Dorsolateral prefrontal cortex (tissue), 122 donors: ENCODE measurements at places on chromosomes 11 and 22. TPM values are rescaled to one million over a fixed set of nuclear protein-coding genes. Genes with fewer than 3 reads are reported as not detected.

- no peak for DNase-seq
Observed at GRCh38 chr22:39130892-39131855, 21.3 kb downstream of the CBX7 start.

- peak; percentile 81 for DNase-seq
Observed at GRCh38 chr22:50184004-50184901, 1.5 kb upstream of the TRABD start.

DNA sequence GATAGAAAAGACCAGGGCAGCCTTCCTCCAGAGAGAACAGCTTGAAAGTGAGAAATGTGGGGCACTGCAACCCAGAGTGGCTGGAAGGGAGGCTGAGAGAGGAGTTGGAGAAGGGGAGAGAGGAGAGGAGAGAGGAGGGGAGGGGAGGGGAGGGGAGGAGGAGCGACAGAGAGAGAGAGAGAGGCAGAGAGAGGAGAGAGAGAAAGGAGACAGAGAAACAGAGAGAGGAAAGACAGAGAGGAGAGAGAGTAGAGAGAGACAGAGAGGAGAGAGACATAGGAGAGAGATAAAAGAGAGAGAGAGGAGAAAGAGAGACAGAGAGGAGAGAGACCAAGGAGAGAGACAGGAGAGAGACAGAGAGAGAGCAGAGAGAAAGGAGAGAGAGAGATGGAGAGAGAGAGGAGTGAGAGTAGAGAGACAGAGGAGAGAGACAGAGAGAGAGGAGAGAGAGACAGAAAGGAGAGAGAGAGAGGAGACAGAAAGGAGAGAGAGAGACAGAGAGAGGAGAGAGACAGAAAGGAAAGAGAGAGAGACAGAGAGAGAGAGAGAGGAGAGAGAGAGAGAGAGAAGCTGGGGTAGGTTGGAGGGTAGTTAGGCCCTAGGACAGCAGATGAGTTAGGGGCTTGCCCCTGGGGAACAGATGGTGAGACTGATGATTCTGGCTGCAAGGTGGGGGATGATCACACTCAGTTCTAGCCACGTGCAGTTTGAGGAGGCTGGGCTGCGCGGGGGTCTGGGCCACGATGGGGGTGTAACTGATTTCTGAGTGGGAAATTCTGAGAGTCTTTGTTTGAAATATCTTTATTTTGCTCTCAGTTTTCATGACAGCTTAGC is 8.5 kb upstream of the SCYL1 start:
- DNase-seq, result no peak

DNA sequence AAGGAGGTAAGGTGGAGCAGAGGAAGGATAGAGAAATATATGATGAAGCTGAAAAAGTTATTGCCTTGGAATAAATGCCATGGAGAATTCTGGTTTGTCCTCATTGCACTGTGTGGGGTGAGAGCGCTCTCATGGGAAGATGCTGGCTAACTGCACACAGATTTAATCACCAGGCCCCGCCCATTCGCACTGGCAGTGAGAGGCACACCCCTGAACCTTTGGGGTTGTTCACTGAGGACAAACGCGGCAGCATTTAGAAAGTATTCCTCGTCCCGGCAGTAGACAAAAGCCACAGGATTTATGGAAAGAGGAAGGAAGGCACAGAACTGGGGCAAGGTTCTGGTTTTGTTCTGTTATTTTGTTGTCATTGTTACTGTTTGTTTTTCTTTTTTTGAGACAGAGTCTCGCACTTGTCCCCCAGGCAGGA is 70.2 kb downstream of the MED15 start:
- DNase-seq, result no peak

DNA sequence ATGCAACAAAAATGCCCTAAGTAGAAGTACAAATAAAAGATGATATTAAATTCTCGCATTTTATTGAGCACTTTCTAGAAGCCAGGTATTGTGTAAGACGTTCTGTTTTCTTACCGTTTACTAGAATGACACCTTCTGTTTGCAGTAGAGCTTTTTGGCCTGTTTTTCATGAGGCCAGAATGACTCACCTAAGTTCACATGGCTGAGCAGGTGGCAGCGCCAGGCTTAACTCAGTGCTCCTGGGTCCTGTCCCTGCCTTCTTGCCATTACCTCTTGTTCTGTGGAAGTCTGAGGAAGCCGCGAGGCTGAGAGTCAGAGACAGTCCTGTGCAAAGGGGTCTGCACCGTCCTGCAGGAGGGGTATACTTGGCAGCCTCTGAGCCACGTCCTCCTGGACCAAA is 113.8 kb downstream of the ATXN10 start:
- no peak for DNase-seq

DNA sequence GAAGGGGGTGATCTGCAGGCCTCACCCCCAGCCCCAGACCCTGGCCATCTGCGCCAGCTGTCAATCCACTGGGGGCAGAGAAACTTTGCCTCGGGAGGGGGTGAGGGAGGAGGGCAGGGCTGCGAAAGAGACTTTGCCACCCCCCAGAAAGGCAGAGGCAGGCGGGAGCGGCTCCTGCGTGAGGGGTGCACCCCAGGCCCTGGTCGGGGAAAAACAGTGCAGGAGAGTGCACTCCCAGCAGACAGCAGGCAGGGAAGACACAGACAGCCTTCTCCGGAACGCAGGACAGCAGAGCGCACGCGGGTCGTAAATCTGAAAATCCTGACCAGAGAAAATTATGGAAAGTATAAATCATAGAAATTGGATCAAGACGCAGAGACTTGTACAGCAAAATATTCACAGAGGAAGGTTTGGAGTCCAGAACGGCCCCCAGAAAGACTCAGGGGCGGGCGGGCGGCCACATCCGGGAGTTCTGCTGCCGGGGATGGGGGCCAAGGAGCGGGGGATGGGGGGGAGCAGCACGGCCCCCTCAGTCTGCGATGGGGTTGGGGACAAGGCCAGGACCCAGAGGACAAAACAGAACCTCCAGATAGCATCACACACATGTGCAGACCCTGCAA is 8.0 kb upstream of the MRPL23 start:
- no peak for DNase-seq

GRCh38 chr22:50481440-50482106 is at the start of gene ADM2:
TSS of gene ADM2 (plus strand) at chr22:50481543. CDS start at chr22:50481848, 305 bp downstream.
- DNase-seq, result no peak

GRCh38 chr11:12696911-12697581 is 22.8 kb downstream of the TEAD1 start:
- DNase-seq, result no peak

DNA sequence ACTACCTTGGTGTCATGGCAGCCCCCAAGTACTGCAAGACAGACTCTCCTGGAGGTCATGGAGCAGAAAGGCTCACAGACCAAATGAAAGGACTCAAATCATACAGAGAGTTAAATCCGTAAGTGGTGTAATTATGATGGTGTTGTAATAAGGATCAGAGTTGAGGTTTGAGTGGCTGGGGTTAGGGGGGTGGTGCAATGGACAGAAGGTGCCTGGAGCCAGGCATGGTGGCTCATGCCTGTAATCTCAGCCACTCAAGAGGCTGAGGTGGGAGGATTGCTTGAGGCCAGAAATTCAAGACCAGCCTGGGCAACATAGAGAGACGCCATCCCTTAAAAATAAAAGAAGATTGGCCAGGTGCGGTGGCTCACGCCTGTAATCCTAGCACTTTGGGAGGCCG is 18.7 kb downstream of the ART5 start:
- no peak for DNase-seq

DNA sequence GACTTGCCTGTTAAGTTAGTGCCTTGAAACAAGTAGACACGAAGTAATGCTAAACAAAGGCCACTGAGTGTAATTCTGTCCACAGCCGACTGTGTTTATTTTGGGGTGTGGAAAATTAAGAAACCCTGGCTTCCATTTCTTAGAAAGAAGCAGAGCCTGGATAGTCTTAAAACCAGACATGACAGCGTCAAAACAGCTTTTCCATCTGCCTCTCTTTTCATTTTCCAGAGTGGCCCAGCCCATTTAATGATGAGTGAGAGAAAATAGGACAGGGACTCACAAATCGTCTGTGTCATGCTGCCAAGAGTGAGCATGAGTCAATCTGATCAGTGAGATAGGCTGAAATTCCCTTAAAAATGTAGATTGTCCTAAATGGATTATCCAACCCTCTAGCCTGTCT is 485.9 kb downstream of the JRKL start:
- no peak for DNase-seq

- DNase-seq, result no peak
Observed at GRCh38 chr22:38864361-38865191, 7.4 kb downstream of the CBX6 start.

- no peak for DNase-seq
Observed at GRCh38 chr22:50469377-50470305, 5.2 kb downstream of the SBF1 start.

DNA sequence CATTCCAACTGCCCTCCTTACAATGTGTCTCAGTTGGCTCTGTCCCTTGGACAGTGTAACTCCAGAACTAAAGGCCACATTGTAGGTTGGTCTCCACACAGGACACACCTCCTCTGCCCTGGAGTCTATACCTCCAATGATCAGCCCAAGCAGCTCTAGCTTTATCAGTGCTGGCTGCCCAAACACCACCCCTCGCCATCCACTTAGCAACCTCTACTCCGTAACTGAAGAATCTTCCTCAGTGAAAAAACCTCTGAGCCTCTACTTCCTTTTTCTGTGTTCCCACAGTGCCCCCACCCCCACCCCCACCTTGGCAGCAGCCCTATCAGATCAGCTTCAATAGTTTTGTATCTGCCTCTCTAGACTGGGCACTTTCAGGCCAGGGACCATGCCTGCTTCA is 33.4 kb downstream of the SERPINH1 start:
- DNase-seq, result no peak

GRCh38 chr11:660681-661444 is 23.8 kb downstream of the DRD4 start:
- no peak for DNase-seq

The KCNQ1 gene
- 0.98 TPM for total RNA-seq

The GRIA4 gene
- 52.2 TPM for total RNA-seq
